ENCODE measurements at places on chromosomes 7 and 10.

DNA sequence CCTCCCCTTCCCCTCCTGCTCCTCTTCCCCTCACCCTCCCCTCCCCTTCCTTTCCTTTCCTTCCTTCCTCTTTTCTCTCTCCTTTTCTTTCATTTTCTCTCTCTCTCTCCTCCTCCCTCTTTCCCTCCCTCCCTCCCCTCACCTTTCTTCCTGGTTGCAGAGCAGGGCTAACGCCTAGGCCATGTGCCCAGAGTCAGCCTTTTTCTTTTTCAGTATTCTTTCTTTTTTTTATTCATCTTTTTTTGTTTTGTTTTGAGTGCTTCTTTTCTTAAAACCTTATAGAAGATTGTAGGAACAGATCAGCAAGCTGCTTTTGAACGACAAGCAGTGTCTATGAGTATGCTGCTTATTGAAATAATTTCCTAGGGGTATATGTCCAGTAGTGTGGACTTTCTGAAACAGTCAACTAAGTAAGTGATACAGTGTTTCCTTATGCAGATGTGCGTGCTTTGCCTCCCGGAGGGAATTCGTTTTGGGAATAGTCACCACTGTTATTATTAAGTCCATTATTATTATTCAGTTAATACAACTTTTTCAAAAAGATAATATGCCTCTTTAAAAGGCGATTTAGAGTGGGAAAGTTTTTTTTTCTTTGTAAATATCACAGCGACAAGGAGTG is 219.2 kb downstream of the CAMK1D start:
- no peak for DNase-seq

DNA sequence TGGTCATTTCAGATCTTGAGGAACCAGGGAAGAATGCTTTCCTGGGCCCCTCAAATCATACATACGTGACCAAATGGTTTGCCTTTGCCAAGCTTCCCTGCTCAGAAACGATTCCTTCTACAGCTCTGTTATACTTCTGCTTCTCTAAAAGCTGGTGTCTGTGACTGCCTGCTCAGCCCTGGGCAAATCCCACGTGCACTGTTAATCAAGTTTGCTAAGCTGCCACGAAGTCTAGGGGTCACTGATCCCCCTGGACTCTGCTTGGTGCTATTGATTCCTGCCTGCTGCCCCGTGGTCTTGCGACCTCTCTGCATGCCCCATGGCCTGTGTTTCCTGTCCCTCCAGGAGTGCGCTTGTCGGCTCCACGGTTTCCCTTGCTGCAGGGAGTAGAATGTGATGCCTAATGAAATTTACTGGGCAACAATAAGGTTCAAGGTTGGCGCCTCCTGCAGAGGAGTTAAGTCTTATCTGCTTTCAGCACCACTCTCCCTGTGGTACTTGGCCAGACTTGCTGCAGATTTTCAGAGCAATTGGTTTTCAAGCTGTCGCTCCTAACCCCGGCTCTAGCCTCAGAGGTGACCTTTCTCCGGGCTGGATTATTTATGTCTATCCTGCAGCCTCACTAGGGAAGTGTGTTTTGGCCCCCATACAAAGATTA is 201.6 kb upstream of the FZD8 start:
- no peak for DNase-seq

- DNase-seq = no peak
Observed at GRCh38 chr7:74009719-74010118, 18.3 kb upstream of the ELN start.

- DNase-seq = no peak
Observed at GRCh38 chr7:42093349-42093905, 143.6 kb downstream of the GLI3 start.

DNA sequence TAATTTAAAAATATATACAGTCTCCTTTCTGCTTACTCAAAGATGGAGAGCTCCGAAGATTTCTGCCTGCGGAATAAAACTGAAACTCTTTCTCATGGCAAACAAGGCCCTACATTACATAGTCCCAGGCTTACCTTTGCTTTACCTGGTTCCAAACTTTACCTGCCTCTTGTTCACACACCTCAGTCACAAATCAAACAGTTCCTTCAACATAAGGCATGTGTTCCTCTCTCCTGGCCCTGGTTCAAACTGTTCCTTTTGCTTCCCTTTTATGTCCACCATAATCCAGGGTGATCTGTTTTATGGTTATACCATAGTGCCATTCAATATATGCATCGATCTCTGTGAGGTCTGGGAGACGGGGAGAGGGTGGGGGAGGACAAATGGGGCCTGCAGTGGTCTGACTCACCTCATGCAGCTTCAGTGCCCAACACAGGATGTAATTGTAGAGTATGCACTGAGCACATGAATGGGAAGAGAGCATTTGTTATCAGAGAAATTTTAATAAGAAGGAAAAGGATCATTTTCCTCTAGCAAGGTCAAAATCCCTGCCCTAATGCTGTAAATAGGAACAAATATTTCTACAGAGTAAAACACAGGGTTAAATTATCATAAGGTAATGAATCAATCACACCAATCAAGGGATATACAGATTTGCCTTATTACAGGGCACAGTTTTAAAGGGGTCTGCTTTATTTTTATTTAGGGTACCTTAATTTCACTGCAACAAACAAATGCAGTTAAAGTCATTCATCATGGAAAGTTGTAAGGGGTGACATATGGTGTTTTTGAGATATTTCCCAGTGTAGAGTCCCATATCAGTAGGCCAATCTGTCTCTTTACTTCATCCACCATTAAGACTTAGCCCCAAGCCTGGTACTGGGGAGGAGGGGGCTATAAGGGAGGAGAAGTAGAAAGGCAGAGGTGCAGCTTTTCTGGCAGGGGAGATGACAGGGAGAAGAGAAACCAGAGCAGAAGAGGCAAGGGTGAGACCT is 88.8 kb upstream of the PDE1C start:
- no peak for DNase-seq

DNA sequence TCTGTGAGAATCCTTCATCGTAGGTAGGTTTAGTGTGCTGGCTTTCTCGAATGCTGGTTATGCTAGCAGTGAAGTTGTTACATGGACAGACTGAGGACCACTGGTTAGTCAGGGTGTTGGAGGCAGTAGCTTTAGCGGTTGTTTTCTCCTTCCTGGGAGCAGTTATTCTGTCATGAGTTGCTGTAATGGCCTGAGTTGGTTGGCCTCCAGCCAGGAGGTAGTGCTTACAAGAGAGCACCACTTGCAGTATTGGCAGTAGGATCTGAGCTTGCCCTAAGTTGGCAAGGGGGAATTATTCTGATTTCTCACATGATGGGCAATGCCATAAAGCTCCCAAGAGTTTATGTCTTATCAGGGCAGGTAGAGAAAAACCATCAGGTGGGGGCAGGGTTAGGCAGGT is 58.0 kb downstream of the IPMK start:
- no peak for DNase-seq

- DNase-seq = no peak
Observed at GRCh38 chr7:139153832-139154231, 44.3 kb upstream of the ZC3HAV1 start.

GRCh38 chr7:47990592-47990991 is 11.2 kb upstream of the HUS1 start:
- DNase-seq = no peak

DNA sequence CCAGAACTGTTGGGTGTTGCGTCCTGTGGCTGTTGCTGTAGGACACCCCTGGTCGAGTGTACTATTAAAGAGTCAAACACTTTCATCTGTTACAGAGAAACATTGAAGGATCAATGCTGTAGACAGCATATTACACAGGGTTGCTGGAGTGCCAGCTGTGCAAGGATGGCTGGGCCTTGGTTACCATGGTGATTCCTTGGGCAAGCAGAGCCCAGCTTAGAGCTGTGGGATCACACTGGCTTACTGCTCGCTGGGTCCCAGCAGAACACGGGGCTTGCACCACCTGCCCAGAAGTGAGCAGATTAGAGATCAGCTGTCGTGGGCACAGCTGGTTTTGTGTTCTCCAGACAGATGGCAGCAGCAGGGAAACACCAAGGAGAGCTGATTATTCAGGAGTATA is 76.0 kb downstream of the GPR141 start:
- no peak for DNase-seq

GRCh38 chr10:104415526-104416165 is 62.0 kb downstream of the CFAP58 start:
- no peak for DNase-seq

- DNase-seq = no peak
Observed at GRCh38 chr7:121697731-121698316, 175.1 kb upstream of the PTPRZ1 start.

DNA sequence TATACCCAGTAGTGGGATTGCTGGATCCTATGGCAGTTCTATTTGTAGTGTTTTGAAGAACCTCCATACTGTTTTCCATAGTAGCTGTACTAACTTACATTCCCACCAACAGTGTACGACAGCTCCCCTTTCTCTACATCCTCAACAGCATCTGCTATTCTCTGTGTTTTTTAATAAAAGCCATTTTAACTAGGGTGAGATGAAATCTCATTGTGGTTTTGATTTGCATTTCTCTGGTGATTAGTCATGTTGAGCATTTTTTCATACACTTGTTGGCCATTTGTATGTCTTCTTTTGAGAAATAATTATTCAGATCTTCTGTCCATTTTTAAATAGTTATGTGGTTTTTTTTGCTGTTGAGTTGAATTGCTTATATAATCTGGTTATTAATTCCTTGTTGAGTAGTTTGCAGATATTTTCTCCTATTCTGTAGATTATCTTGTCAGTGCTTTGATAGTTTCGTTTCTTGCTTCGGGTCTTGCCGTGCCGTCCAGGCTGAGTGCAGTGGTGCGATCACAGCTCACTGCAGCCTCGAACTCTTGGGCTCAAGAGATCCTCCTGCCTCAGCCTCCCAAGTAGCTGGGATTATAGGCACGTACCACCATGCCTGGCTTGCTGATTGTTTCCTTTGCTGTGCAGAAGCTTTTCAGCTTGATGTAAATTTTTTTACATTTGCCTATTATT is 12.0 kb downstream of the MTG1 start:
- DNase-seq = no peak

- no peak for DNase-seq
Observed at GRCh38 chr10:96584035-96584434, 2.8 kb downstream of the TM9SF3 start.

GRCh38 chr7:128366986-128367385 is 5.5 kb upstream of the PRRT4 start:
- DNase-seq = no peak

DNA sequence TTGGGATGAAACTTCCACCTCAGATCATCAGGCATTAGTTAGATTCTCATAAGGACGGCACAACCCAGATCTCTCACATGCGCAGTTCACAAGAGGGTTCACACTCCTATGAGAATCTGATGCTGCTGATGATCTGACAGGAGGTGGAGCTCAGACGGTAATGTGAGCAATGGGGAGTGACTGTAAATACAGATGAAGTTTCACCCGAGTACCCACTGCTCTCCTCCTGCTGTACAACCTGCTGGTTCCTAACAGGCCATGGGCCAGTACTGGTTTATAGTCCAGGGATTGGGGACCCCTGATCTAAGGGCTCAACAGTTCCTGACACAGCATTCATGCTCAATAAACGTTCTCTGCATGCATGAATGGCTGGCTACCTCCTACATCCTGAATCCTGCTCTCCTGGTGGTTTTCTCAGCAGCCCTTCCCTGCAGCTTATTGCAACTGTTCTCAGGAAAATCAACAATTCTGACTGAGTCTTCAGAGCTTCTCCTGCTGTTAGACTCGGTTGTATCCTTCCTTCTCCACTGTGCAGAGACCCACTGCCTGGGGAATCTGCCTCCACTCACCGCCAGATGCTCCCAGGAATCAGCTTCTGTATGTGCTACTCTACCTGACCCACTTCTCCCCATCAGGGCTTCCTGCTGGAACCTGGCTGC is 17.4 kb downstream of the PDE6C start:
- no peak for DNase-seq

- DNase-seq = no peak
Observed at GRCh38 chr10:129780198-129780597, 183.9 kb downstream of the EBF3 start.

DNA sequence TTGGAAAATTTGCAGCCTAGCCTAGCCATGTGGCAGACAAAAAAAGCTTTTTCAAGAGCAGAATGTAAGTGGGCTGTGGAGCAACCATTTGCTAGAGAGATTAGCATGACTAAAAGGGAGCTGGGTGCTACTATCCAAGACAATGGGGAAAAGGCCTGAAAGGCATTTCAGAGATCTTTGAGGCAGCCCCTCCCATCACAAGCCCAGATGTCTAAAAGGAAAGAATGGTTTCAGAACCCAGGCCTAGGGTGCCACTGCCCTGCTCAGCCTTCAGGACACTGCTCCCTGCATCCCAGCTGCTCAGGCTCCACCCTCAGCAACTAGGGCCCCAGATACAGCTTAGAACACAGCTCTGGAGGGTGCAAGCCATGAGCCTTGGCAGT is 24.7 kb downstream of the PNLIPRP3 start:
- no peak for DNase-seq

DNA sequence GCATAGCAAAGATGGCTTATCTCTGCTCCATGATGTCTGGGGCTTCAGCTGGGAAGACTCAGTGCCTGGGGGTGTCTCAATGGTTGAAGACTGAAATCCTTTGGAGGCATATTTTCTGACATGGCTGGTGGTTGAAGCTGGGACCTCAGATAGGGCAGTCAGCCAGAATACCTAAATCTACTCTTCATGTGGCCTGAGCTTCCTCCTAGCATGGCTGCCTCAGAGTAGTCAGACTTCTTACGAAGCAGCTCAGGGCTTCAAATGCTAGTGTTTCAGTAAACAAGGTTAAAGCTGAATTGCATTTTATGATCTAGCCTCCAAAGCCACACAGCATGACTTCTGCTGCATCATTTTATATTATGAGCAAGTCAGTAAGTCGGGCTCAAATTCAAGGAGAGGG is 2.6 kb upstream of the BRAF start:
- DNase-seq = no peak
